Activated CD4-positive, CD25-positive, alpha-beta regulatory T cell treated with anti-CD3 and anti-CD28 coated beads, Interleukin-2, amount 50 U/mL, for 16 hours (primary cell): ENCODE measurements at places on chromosomes 4 and X.
A peak's percentile ranks its signal among the peaks of the same experiment; 100 is the strongest.

- no peak for DNase-seq
These were observed 108.7 kb upstream of the LCORL start for GRCh38 chr4:18130256-18130655.

DNA sequence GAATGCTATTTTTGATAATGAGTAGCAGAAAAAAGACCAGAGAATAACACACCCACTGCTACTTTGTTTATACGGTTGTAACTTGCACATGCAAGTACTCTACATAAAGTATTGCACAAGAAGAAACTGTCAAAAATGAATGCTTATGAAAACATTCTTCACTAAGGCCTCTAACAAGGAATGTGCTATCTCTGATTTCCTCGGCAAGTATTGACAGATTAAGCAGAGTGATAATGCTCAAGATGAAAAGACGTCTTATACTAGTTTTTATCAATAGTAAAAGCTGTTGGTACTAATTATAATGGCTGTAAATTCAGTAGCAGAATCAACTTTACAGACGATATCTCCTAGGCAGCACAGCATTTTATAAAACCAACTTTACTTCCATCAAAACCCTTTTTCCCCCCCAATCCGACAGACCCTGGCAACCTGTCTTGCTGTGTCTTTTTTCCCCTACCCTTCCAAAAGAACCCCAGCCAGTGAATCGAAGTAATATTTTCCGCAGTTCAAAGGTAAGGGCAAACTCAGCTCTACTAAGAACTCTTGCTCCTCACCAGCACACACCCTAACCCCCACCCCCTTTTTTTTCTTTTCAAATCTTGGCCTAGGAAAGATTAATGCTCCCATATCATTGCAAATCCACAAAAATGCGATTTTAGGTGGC, 1.5 kb downstream of the FRYL start:
- DNase-seq: no peak

- no peak for DNase-seq
These were observed 33.8 kb downstream of the PPARGC1A start for GRCh38 chr4:23855912-23856605.

DNA sequence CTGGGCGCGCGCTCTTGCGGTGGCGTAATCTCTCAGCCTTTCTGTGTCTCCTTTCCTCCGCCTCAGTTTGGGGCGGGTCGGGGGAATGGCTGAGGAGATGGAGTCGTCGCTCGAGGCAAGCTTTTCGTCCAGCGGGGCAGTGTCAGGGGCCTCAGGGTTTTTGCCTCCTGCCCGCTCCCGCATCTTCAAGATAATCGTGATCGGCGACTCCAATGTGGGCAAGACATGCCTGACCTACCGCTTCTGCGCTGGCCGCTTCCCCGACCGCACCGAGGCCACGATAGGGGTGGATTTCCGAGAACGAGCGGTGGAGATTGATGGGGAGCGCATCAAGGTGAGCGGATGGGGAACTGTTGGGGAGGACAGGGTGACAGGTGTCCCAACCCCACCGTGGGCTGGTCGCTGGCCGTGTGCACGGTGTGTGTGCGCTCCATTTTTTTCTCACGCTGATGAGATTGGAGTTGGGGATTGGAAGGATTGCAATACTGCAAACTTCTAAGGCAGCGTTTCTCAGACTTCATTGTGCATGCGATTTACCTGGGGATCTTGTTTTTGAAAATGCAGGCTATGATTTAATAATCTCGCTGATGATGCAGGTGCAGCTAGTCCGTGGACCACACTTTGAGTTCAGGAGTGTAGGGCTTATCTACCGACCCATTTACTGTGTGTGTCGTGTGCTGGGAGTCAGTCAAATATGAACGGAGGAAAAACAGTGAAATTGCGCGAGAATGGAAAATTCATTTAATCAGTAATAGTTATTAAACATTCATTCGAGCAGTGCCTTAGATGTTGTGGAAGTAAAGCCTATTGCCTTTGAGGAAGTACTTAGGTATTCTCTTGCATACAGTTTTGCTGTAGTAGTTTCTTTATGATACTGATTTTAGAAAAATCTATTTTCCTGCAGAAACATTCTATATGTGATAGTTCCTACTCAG, at the start of gene RAB33B:
Gene RAB33B (plus strand): TSS at position 11 of the 935 bp plus-strand sequence. CDS start 75 bp downstream, at position 86.
- no peak for DNase-seq

- DNase-seq: no peak
These were observed 217.0 kb upstream of the FAT4 start for GRCh38 chr4:125097729-125098128.

DNA sequence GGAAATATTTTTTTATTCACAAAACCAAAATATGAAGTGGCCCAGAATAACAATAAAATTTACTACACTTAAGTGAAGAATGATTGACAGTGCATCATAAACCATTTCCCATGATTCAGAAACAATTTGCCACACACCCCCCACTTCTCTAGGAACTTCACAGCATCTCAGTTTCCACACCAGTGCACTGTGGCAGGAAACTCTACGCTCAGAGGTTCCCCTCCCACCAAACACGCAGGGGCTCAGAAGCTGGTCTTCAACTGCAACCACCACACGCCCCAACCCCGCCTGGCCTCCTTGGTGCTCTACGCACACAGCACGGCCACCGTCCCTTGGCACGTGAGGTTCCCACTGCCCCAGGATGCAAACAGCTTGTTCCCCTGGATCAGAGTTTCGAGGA, 63.7 kb downstream of the ZFYVE28 start:
- no peak for DNase-seq

GRCh38 chr4:4488405-4489404, 53.1 kb downstream of the STX18 start:
- DNase-seq: peak; percentile 45
